ENCODE measurements at places on chromosomes 1 and 21. TPM values are rescaled to one million over a fixed set of nuclear protein-coding genes. Genes with fewer than 3 reads are reported as not detected.
A peak's percentile ranks its signal among the peaks of the same experiment; 100 is the strongest.

Gene TMEM9
- 85.1 TPM for total RNA-seq

Gene KCNA3
- total RNA-seq: not detected

Gene IRF6
- total RNA-seq: 43.8 TPM

Gene OR10K1
- total RNA-seq: not detected

Gene RGS8
- total RNA-seq: not detected

Gene TM2D1
- 59.5 TPM for total RNA-seq

Gene TBCE
- total RNA-seq: 20.9 TPM

Gene HNRNPR
- total RNA-seq: 87.7 TPM

Gene COL9A2
- total RNA-seq: 6.7 TPM

Gene TPM3
- 700 TPM for total RNA-seq

- no peak for DNase-seq
These were observed 52.5 kb downstream of the LACTBL1 start for GRCh38 chr1:22920026-22920733.

- peak; percentile 30 for DNase-seq
These were observed 176.5 kb upstream of the ST6GALNAC5 start for GRCh38 chr1:76690766-76691165.

- no peak for DNase-seq
These were observed 176.3 kb upstream of the DMRTA2 start for GRCh38 chr1:50599546-50599945.

GRCh38 chr21:32131960-32132359 lies 146.9 kb downstream of the MIS18A start:
- DNase-seq: peak; percentile 31

DNA sequence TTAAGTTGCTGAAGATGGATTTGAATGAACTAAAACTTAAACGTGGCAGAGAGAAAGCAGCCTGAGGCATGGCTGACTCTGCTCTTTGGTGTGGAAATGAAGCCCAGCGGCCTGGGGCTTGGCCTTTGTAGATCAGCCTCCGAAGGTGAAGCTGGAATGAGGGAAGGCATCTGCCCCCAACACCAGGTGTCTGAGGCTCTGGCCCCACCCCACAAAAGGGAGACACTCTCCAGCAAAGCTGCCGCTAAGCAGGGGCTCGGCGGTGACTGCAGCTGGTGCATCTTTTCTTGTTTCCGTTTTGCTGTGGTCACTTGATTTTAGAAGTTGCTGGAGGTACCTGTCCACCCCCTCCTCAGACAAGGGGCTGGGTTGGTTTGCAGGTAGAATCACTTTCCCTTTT lies 38.2 kb upstream of the NID1 start:
- no peak for DNase-seq

DNA sequence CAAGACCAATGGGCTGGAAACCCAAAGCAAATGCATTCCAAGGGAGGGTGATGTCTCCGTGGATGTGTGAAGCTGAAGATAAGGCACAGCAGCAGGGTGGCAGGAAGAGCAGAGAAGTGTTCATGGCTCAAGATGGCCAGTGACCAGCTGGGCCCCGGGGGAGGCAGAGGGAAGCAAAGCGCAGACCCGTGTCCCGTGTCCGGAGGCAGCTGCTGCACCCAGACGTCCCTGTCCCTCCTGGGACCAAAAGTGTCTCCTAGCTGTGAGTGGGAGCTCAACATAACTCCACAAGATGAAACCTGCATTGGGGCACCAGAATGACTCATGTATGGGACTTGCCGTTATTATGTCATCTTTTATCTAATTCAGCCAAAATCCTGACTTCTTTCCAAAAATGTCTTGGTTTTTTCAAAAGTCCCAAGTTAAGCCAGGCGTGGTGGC lies 118.2 kb downstream of the RIPK4 start:
- DNase-seq: no peak

DNA sequence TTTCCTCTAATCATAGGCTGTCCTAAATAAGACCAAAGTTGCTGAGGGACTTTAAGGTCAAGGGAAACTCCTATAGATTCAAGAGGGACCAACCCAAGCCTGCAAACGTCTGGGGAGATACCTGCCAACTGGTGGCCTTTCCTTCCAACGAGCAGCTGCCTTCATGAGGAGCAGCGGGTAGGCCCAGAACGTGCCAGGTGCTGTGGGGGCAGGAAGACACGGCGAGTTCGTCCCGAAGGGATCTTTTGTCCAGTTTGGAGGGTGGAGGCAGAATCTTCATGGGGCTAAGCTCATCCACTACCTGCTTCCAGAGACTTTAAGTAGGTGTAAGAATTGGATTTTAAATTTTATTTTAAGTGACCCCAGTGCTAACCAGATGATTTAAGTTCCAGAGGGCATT lies 26.0 kb upstream of the SLC26A9 start:
- no peak for DNase-seq

- no peak for DNase-seq
These were observed 100.0 kb upstream of the SERTAD4 start for GRCh38 chr1:210132582-210132981.

DNA sequence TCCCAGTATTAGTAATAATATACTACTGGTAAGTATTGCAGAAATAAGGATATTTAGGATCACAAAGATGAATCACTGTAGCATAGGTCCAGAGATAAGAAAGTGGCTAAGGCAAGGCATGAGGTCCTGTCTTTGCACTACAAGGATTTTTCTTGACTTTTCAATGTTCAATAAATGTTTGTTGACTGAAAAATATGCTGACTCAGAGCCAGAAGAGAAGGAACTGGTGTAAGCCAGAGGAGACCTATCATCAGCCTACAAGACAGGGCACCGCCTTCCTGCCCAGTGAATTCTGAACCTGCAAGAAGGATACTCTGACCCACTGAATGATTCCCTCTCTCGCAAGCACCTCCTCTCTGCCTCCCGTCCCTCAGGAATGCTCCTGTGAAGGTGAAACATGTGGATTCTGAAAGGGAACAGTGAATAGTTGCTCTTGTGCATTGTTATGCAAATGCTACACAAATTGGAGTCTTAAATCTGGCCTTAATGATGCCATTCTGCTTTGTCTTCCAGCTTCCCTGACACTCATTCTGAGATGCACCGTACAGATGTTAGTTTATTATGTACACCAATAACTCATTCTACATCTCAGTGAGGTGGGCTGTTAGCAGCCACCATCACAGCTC lies 540.0 kb downstream of the OMA1 start:
- no peak for DNase-seq

DNA sequence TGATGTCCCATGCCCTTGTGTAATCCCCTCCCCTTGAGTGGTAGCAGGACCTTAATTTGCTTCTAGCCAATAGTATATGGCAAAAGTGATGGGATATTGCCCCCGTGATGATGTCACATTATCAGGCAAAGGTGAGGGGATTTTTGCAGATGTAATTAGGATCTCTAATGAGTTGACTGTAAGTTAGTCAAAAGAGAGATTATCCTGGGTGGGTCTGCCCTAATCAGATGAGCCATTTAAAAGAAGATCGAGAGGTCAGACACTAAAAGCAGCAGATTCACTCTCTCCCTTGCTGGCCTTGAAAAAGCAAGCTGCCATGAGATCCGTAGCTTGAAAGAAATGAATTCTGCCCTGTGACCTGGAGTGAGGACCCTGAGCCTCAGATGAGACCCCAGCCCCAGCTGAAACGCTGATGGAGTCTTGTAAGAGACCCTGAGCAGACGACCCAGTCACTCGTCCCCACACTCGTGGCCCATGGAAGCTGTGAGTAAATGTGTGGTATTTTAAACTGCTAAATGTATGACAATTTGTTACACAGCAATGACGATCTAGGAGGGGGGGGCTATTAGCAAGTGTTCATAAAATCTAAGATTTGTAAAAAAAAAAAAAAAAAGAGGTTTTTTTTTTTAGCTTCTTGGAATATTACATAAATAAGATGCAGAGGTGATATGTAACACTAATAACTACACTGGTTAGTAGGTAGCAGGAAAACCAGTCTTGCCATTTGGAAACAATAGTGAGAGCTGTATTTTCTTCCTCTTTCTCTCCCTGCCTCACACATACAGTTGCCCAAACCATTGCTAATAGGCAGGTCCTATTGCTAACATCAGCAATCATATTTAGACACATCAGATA lies 50.3 kb upstream of the TARBP1 start:
- no peak for DNase-seq

- no peak for DNase-seq
These were observed 86.2 kb downstream of the SLC66A1 start for GRCh38 chr1:19398309-19398760.

- no peak for DNase-seq
These were observed 530.2 kb downstream of the PTPRC start for GRCh38 chr1:199168888-199169585.

DNA sequence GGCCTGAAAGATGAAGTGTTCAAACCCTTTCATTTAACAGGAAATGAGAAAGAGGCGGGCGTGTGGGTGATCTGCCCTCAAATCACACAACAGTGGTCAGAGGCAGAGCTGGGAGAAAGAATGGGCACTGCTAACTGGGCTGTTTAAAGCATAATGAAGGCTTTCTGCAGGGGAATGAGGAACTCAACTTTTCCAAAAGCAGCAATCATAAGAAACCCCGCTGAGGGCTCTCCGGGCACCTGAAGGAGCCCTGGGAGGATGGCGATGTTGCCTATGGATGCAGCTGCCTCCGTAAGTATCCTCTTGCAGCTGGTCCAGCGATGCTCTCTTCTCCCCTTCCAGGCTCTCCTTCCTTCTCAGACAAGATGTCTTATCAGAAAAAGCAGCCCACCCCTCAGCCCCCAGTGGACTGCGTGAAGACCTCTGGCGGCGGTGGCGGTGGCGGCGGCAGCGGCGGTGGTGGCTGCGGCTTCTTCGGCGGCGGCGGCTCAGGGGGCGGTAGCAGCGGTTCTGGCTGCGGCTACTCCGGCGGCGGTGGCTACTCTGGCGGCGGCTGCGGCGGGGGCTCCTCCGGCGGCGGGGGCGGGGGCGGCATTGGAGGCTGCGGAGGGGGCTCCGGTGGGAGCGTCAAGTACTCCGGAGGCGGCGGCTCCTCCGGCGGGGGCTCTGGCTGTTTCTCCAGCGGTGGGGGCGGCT lies 1.2 kb downstream of the LORICRIN start:
- no peak for DNase-seq

GRCh38 chr1:77016386-77016985 lies 149.2 kb downstream of the ST6GALNAC5 start:
- no peak for DNase-seq

All from epithelial cell of proximal tubule (primary cell).